CD4-positive, alpha-beta T cell (primary cell): ENCODE measurements at places on chromosomes 7 and 10.

- DNase-seq, result peak; percentile 51
Measured at GRCh38 chr7:954330-955238, at the start of gene ADAP1. Gene ADAP1 (minus strand): TSS chr7:954680. CDS start chr7:954477, 203 bp downstream.

- DNase-seq, result no peak
Measured at GRCh38 chr7:16422103-16422435, 731 bp upstream of the CRPPA start.

DNA sequence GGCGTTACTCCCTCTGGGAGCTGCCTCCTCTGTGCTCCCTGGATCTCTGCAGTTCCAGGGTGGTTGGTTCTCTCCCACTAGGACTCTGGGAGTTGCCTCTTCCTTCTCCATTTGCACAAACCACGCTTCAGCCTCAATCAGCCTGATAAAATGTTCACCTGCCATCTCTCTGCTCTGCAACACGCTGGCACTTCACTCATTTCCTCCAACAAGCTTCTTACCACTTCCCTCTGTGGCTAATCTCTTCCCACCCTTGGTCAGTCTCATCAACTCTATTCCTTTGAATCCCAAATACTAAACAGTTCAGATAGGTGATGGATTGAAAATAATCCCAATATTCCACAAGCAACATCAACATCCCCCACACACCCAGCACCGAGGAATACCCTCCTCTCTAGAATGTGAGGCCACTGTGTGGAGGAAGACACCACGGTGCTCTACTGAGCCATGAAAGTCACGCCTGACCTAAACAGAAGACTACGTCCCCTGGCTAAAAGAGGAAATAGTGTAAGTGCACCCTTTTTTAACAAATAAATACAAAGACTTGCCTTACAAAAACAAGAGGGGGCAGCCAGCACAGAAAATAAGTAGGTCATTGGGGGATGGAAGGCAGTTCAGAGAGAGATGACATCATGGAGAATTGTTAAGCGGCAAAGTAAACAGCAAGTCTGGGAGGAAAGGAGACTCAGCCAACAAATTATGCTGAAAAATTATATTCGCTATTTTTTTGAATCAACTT lies 1.9 kb upstream of the FAM170B start:
- DNase-seq, result no peak

DNA sequence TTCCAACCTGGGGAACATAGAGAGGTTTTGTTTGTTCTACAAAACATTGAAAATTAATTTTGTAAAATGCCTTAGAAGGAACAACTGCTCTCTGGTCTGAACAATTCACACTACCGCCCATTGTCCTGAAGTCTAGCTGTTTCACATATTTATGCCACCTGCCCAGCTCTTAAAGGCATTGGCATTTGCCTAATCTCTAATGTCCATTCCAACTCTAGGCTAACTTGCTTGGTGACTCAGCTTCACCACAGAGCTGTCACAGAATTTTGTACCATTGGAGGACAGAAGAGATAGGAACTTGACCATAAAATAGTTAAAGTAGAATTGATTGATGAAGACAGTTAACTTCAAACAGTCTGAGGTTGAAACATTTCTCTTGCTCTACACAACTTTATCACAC lies 53.5 kb upstream of the PPP1R17 start:
- no peak for DNase-seq

DNA sequence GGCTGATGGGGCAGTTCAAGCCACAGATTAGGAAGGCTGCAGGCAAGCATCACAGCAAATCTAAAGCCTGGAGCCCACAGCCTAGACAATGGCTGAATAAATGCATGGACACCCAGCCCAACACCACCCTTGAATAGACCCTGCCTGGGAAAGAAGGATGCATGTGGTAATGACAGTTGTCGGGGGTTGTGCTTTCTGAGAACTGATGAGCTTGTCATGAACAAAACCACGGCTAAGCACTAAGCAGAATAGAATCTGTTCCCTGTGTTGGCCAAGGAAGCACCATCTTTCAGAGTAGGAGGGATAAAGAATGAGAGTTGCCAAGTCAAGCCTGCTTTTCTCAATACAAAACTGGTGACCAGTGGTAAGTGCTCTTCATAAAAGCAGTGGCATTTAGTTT lies 66.1 kb upstream of the JCAD start:
- DNase-seq, result no peak
